ENCODE measurements at places on chromosomes 4 and X.

GRCh38 chr4:57309658-57310057 is 199.5 kb upstream of the IGFBP7 start:
- DNase-seq, result no peak

- no peak for DNase-seq
Observed at GRCh38 chrX:30301963-30302362, 7.2 kb downstream of the NR0B1 start.

- DNase-seq, result no peak
Observed at GRCh38 chrX:32533848-32534247, 677.5 kb downstream of the DMD start.

DNA sequence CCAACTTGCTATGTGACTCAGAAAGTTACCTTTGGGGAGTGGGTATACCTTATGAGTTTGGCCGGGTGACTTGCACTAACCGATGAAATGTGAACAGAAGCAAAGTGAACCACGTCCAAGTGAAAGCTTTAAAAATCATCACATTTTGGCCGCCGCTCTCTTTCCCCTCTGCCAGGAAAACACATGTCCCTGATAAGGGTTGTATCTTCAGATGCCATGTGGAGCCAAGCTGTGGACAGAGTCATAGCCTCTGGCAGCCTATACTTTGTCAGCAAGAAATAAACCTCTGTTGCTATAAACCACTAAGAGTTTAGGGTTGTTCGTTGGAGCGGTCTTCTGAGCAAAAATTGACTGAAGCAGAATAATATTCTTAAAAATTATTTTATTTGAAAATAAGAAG is 92.3 kb downstream of the PRDM5 start:
- DNase-seq, result no peak

DNA sequence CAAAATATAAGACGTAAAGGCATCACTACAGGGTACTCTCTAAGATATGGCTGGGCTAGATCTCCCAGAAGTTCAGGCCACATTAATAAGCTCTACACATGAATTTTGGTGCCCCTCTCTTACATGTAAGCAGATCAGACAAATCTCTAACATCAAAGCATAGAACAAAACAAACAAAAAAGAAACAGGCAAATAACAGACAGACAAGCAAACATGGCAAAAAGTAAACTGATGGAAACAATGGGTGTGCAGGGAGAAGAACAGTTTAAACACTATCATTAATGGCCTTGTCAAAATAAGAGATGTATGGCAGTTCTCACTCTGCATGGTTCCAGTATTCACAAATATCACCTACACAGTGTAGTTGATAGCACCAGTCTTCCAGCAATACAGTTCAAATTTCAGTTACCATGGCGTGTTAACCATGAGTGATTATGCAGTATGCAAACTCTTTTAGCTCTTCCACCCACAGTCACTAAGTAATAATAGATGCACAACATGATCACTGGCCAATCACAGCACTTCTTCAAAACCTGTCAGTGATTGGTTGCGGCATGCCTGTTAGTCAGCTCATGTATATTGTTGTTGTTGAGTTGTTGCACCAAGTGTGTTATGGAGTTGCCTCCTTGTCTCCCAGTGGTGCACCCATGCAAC is 110.7 kb upstream of the TLR3 start:
- no peak for DNase-seq

DNA sequence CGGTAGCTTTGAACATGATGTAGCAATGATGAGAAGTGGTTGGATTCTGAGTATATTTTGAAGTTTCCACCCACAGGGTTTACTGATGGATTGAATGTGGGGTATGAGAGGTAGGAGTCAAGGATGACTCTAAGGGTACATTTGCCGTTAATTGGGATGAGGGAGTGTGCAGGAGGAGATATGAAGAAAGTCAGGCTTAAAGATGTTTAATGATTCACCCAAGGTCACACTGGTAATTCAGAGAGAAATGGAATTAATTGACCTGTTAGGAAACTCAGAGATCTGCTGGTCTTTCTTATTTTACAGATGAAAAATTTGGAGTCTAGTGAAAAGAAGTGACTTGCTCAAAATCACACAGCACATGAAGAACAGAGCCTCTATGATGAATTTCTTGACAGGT is 390.7 kb downstream of the GBA3 start:
- no peak for DNase-seq

GRCh38 chrX:141960578-141960977 is 56.9 kb downstream of the MAGEC1 start:
- no peak for DNase-seq

DNA sequence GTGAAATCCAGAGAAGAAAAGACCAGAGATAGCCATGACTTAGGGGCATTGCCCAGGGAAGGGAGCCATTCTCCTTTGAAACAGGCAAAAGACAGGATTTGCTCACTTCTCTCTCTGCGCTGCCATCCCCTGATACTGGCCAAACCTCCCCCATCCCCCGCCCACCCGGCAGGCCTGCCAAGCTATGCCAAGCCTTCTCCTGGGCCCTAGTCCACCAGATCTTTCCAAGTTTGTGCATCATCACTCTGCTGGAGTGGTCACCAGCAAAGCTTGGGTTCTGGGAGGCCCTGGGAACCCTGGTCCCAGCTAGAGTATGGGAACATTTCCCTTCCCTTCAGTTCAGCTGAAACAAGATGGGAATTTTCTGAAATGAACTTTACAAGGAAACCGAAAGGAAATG is 18.4 kb downstream of the EFNB1 start:
- no peak for DNase-seq

GRCh38 chrX:136814847-136815750 is 34.4 kb upstream of the ARHGEF6 start:
- no peak for DNase-seq

DNA sequence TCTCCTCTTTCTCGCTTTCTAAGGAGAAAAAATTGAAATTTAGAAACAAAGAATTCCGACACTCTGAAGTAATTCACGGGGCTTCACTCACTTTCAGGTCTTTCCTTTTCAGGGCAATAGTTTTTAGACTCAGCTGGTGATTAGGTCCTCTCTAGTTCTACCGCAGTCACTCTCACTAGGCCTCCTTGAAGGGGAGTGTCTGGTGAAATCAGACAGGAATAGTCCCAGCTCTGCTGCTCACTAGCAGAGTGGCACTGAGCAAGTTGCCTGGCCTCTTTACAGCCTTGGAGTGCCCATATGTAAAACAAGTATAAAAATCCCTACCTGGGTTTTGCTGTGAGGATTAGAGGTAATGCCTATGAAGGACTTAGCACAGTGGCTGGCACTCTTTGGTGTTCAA is 64.1 kb downstream of the NEUROG2 start:
- DNase-seq, result no peak

- no peak for DNase-seq
Observed at GRCh38 chr4:185890196-185890595, 78.2 kb upstream of the SORBS2 start.

DNA sequence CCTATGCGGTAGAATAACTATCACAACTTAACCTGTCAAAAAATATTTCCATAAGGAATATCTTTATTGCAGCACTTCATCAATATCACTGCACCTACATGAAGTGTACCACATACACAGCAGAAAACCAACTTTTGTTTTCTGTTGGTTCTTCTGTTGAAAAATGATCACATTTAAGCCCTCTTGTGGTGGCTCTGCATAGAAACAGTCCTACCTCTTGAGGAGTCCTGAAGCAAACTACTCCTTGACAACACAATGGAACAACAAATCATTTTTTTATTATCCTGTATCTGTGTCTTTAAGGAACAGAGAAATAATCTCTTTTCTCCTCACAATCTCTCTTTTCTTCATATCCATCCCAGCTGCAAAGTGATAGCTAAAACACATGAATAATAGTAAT is 39.8 kb upstream of the ATOH1 start:
- no peak for DNase-seq

GRCh38 chrX:30248854-30249253 is 1.9 kb downstream of the MAGEB1 start:
- no peak for DNase-seq

GRCh38 chr4:81714291-81714690 is 242.6 kb upstream of the RASGEF1B start:
- DNase-seq, result no peak
